Regular cardiac myocyte (primary cell): ENCODE measurements at places on chromosomes 12 and 14. TPM values are rescaled to one million over a fixed set of nuclear protein-coding genes. Genes with fewer than 3 reads are reported as not detected.

The EML5 gene
- under 0.01 and 0.19 TPM in 2 replicates for total RNA-seq

The XPOT gene
- total RNA-seq = 99.3 and 121 TPM in 2 replicates

The LTB4R gene
- 1.5 and 1.7 TPM in 2 replicates for total RNA-seq

The GLIPR1 gene
- 111 and 124 TPM in 2 replicates for total RNA-seq

The MANSC1 gene
- 1.3 and 1.7 TPM in 2 replicates for total RNA-seq

The PGF gene
- total RNA-seq = 14.0 and 17.8 TPM in 2 replicates

The PPP4R4 gene
- 2.5 and 3.1 TPM in 2 replicates for total RNA-seq

The PELI2 gene
- total RNA-seq = 3.8 and 10.1 TPM in 2 replicates

The MNAT1 gene
- 65.7 and 68.6 TPM in 2 replicates for total RNA-seq

The ANHX gene
- total RNA-seq = not detected in 2 replicates

The PKP2 gene
- total RNA-seq = 0.38 and 8.2 TPM in 2 replicates

The USP5 gene
- 77.8 and 123 TPM in 2 replicates for total RNA-seq

The RNF212B gene
- total RNA-seq = not detected in 2 replicates

The PRH2 gene
- total RNA-seq = 0.19 TPM in 1 of 2 replicates, not detected in the other

The PTPN21 gene
- 5.4 and 6.1 TPM in 2 replicates for total RNA-seq

The MLF2 gene
- total RNA-seq = 147 and 175 TPM in 2 replicates

The NRDE2 gene
- total RNA-seq = 7.9 and 8.6 TPM in 2 replicates

The ZDHHC22 gene
- not detected in 2 replicates for total RNA-seq

The FAR2 gene
- total RNA-seq = 14.4 and 17.4 TPM in 2 replicates

The AJUBA gene
- 47.0 and 53.0 TPM in 2 replicates for total RNA-seq

The KERA gene
- not detected in 2 replicates for total RNA-seq

The GYS2 gene
- not detected in 2 replicates for total RNA-seq

The KLRF1 gene
- not detected in 2 replicates for total RNA-seq

The CCDC177 gene
- under 0.01 TPM in 2 replicates for total RNA-seq

The ACOT6 gene
- total RNA-seq = 0.28 TPM in 1 of 2 replicates, not detected in the other

The MIPOL1 gene
- total RNA-seq = 5.9 and 10.7 TPM in 2 replicates

The CAMKK2 gene
- 11.3 and 18.2 TPM in 2 replicates for total RNA-seq

The SPTLC2 gene
- 30.7 and 46.2 TPM in 2 replicates for total RNA-seq

The GSKIP gene
- total RNA-seq = 44.7 and 66.5 TPM in 2 replicates

The SLC6A13 gene
- 0.19 and 0.28 TPM in 2 replicates for total RNA-seq

The SPX gene
- total RNA-seq = 0.38 and 0.85 TPM in 2 replicates

The SERPINA10 gene
- under 0.01 TPM in 1 of 2 replicates, not detected in the other for total RNA-seq

The MYG1 gene
- total RNA-seq = 38.6 and 50.0 TPM in 2 replicates

The APOF gene
- not detected in 2 replicates for total RNA-seq
